ENCODE measurements at places on chromosomes 12 and 14. TPM values are rescaled to one million over a fixed set of nuclear protein-coding genes. Genes with fewer than 3 reads are reported as not detected.

GRCh38 chr12:3032770-3033538, 44.2 kb upstream of the TSPAN9 start:
- DNase-seq, result no peak

The TAS2R19 gene
- 6.3 TPM for total RNA-seq

The OVCH1 gene
- 0.27 TPM for total RNA-seq

- DNase-seq, result no peak
Measured at GRCh38 chr12:123085730-123086487, 65.0 kb downstream of the PITPNM2 start.

The AMN gene
- not detected for total RNA-seq

The GARIN6 gene
- not detected for total RNA-seq

The LRRC10 gene
- total RNA-seq, result not detected

DNA sequence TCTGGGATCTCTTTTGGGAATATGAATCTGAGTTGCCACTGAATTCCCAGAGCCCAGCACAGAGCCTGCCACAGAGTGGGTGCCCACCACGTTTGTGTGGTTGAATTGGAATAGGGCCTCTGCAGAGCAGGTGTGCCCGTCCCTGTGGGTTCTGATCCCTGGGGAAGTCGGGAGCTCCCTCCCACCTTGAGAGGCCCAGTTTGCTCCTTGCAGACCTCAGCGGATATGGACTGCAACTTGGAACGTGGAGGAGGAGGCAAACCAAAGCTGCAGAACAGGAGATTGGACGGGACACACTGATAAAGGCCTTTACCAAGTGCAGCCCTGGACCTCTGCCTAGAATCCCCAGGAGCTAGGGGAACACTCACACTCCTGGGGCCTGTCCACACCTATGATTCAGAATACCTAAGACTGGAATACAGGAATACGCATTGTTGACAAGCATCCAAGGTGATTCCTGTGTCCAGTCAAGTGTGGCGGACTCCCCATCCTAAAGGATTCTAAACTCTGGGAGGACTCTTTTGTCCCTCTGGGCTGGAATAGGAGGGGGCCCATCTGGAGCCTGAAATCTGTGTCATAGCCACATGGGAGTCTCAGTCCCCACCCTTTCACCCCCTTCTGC, 2.4 kb downstream of the KRT76 start:
- DNase-seq, result no peak

DNA sequence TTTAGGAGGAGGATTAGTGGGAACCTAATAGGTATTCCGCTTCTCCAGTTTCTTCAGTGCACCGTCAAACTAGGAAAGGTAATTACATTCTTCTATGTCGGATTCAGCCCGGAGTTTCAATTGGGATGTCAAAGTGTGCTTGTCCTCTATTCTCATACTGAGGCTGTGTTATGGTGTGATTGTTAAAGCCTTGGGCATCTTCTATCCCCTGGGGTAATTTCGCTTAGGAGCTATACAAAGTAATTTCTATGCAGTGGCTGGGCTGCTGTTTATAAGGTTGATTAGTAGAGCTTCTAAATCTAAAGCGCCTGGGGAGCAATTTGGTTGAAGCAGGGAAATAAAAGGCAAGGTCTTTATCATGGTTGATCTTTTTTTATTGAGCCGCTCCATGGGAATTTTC, 399.6 kb downstream of the ZFP36L1 start:
- DNase-seq, result no peak

- DNase-seq, result peak; percentile 30
Measured at GRCh38 chr12:94418517-94418916, 41.1 kb downstream of the CEP83 start.

The APOLD1 gene
- total RNA-seq, result 9.2 TPM

- no peak for DNase-seq
Measured at GRCh38 chr12:112162241-112162790, 37.0 kb downstream of the TRAFD1 start.

The SOX5 gene
- 12.8 TPM for total RNA-seq

The IRAK4 gene
- total RNA-seq, result 47.1 TPM

The VDR gene
- total RNA-seq, result 5.0 TPM

DNA sequence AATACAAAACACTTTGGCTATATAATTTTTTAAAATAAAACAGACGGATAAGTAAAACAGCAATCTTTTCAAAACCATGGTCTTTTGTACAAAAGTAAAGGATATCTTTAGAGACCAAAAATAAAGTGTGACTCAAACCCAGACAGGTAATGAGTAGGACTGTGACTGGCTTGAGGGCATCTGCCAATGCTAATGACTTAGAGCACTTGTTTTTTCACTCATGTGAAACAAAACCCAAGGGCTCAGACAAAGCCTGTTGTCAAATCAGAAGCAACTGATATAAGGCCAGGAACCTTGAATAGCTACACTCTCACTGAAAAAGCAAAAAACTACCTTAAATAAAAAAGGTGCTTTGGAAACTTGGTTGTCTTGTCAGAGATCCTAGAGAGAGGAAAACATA, 357.4 kb downstream of the TMEM117 start:
- DNase-seq, result no peak

GRCh38 chr12:68416826-68417225, 84.7 kb upstream of the MDM1 start:
- DNase-seq, result peak; percentile 16

DNA sequence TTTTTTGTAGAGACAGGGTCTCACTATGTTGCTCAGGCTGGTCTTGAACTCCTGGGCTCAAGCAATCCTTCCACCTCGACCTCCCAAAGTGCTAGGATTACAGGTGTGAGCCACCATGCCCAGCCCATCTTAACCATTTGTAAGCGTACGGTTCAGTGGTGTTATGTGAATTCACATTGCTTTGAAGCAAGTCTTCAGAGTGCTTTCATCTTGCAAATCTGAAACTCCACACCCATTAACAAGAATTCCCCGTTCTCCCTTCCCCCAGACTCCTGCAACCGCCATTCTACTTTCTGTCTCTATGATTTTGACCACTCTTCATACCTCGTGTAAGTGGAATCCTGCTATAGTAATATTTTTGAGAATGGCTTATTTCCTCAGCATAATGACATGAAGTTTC, 24.9 kb upstream of the BICDL1 start:
- no peak for DNase-seq

DNA sequence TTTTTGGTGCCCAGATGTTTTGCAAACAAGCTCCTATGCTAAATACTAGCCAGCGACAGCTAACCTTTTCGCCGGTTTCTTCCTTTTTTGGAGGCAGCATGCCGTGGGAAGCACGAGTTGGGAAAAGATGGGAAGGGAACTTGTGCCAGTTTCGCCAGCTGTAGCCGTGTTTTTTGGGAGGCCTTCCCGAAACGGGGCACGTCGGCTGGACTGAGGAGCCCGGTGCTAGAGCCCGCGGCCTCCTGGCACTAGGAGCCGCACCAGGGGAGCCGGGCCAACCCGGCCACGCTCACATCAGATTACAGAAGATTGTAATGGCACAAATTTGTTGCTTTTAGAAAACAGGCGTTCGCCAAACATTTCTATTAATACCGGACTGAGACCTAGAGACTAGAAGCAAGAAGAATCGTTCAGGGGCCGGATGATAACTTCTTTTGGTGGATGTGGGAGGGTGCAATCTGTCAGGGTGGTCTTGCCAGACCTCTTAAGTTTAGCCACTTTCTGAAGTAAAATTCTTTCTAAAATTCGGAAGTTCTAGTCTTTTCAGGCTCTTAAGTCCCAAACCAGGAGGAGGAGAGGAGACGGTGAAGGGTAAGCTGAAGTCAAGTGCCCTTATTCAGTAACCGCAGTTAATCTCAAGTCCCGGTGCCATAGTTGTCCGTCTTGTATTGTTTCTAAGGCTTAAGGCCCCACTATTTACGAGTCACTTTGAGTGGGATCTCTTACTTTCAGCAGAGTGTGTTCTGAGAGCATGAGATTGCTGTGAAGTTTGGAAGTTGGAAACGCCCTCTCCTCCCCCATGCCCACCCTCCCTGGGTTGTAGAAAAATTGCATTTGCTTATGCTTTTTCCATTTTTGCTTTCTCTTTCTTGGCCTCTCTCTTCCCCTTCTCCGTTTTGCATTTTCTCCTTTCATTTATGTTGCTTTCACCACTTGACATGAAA, 1.3 kb downstream of the RASSF3 start:
- DNase-seq, result peak; percentile 43

The LLPH gene
- total RNA-seq, result 5.9 TPM

- peak; percentile 9 for DNase-seq
Measured at GRCh38 chr12:12537421-12537820, 25.2 kb downstream of the DUSP16 start.

The GRIP1 gene
- 0.90 TPM for total RNA-seq

The ERBB3 gene
- total RNA-seq, result 1.5 TPM

The P2RX2 gene
- total RNA-seq, result not detected

The CMAS gene
- total RNA-seq, result 25.0 TPM

The CABP1 gene
- 0.54 TPM for total RNA-seq

DNA sequence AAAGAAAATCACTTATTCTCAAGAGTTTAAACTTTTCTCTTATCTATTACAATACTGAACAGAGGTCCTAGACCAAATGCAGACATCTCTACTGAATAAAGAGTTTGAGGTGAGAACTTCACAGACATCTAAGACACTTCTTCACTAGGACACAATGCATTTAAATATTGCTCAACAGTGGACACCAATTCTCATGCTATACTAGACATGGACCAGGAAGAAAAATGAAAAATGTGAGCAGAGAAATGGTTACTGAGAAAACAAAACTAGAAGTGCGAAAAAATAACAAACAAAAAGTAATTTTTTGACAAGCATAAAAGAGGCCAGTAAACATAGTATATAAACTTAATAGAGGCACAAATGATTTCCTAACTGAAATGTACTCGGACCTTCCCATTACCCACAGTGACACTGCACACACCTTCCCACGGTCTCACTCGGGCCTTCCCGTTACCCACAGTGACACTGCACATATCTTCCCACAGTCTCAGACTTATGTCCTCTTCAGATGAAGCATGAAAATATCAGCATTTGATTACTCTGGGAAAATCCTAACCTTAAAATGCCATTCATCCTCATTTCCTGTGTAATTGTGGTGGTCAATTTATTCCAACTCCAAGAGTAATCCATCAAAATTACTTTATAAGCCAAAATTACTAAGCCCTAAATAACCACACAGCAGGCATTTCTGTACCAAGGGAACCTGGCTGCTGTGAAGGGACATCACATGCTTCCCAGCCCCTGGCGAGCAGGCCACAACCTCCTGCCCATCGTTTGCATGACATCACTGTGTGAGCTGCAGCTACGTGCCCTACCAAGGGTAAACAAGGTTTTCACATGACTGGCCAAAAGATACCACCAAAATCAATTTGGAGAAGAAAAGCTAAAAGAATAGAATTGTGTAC, 6.4 kb downstream of the SLC15A4 start:
- peak; percentile 77 for DNase-seq

DNA sequence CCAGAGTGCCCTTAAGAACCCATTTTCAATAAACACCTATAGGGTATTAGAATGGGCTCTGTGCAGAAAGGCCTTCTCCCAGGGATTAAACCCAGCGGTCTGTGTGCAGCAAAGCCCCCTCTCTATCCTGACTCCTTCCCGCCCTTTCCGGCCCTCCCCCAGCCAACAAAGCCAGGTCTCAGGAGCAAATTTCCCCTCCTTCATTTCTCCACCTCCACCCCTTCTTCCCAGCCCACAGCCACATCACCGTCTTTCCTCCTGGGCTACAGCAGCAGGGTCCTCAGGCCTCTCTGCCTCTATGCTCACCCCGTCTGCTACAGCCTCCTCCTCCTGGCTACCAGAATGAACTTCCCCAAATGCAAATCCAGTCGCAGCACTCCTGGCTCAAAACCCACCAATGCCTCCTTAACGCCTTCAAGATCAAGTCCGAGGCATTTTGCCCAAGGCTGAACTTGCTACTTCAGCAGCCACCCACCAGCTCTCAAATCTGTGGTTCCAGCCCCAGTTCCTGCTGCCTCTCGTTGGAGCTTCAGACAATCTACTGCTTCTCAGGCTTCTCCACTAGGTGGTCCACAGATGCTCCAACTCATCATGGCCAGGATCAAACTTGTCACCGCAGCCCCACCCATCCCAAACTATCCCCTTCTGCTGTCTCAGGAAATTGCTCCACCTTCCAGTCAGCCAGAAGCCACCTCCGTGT, 134.8 kb downstream of the BCL11B start:
- no peak for DNase-seq

DNA sequence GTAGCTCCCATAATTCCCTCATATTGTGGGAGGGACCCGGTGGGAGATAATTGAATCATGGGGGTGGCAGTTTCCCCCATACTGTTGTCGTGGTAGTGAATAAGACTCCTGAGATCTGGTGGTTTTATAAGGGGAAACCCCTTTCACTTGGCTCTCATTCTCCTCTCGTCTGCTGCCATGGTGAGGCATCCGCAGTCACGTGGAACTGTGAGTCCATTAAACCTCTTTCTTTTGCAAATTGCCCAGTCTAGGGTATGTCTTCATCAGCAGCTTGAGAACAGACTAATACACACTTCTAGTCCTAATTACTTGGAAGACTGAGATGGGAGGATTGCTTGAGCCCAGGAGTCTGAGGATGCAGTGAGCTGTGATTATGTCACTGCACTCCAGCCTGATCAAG, 64.4 kb downstream of the TMX1 start:
- peak; percentile 56 for DNase-seq

DNA sequence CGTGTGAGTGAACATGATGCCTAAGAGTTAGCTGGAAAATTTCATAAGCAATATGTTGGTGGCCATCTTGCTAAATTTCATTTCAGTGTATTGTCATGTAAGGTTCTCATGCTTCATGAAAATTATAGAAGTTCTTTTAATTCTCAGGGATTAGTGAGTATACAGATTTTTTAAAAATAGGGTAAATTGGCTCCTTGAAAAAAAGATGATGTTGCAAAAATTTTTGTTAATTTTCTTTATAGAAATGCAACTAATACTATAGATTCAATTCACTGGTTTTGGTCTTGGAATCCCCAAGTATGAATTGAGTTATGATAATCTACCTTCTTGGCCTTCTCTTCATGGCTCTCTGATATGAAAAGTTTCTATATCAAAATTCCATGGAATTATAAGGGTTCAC, 75.4 kb downstream of the NTN4 start:
- DNase-seq, result no peak

- DNase-seq, result no peak
Measured at GRCh38 chr14:103314496-103315277, 19.4 kb upstream of the EIF5 start.

All from fibroblast of the aortic adventitia (primary cell).